K562 (cell line): ENCODE measurements at places on chromosomes 5 and 9.

DNA sequence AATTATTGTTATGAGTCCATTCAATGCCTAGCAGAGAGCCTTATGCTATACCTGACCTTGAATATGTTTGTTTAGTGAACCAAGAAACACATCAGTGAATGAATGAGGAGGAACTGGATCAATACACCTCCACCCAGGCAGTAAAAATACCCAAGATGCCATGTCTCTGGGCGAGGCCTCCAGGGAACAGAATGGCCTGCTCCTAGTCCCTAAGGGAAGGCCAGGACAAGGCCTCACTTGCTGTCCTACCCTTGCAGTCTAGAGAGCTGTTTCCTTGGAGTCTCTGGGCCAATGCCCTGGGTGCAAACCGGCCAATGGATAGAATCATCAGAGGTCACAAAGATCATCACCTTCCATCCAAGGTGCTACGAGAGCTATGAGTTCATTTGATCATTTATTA lies 26.1 kb downstream of the TNIP1 start:
- DNase-seq: no peak

DNA sequence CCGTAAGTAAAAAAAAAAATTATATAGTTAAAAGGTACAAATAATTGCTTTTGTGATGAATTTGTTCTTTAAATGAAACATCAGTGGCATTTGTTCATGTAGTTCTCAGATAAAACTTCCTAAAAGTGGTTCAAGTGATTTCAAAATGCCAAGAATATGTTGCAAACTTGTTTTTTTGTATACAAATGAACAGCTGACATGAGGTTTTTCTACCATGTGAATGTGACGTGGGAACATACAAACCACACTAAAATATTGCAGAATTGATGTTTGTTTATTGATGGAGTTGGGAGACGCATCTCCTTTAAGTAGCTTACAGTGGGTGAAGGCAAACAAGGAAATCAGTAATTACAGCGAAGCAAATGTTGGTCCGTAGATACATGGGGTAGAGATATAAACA lies 16.9 kb downstream of the BASP1 start:
- DNase-seq: no peak

GRCh38 chr5:179121667-179122111 lies 61.5 kb downstream of the ZNF354C start:
- DNase-seq: no peak

GRCh38 chr5:140176031-140176387 lies 1.0 kb downstream of the CYSTM1 start:
- no peak for DNase-seq

DNA sequence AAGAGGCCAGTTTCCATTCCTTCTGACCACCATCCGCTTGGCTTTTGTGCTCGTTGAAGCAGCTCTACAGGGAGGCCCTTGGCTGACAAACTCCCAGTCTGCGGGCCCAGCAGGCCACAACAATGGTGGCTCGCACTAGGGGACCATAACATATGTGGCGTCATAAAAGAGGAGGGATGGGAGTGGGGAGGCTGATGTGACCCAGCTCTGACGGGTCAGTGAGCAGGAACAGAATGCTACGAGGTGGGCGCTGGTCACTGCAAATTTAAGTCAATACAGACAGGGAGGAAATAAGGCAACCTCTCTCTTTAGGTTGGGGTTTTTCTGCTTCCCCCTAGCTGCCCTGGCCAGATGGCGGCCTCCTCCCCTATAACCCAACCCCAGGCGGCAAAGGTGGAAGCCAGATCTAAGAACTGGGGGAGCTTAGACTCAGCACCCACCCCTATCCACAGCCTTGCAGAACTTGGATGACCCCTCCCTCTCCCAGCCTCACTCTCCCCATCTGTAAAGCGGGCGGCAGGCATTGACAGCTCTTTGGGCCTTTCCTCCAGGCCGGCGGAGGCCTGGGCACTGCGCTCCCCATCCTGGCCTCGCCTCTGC lies 778 bp downstream of the FRRS1L start:
- no peak for DNase-seq

GRCh38 chr5:41510176-41510831 lies at the start of gene PLCXD3:
Gene PLCXD3, minus strand, starts transcription at chr5:41510601. Its CDS starts 75 bp downstream, at chr5:41510526.
- DNase-seq: no peak

DNA sequence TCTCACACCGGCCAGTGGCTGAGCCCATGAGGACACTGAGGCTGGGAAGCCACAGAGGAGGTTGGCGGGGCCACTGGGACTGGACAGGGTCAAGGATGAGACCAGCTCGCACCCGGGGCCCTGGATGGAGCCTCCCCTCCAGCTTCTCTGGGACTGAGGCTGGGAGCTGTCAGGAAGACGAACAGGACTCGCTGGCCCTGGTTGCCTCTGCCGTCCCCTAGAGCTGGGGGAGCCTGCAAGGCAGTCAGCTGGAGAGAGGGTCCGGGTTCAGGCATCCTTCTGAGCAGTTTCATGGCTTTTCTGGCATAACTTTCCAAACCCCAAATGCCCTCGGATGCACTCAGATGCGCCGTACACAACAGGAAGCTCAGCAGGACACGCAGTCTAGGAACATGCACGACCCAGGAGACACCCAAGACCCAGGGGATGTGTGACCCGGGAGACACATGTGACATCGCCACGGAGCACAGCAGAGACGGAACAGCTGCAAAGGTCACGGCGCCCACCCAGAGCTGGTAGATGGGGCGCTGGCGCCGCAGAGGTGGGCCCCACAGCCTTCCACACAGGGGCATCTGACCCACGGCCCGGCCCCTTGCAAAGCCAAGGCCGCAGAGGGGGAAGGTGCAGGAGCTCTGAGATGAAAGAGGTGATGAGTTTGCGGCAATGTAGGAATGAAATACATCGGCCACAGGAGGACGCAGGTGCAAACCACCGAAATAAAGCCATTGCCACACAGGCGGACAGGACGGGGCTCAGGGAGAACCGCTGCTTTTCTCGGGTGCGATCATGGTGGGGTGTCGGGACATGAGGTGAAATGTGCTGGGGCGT lies 17.1 kb downstream of the TPPP start:
- no peak for DNase-seq

DNA sequence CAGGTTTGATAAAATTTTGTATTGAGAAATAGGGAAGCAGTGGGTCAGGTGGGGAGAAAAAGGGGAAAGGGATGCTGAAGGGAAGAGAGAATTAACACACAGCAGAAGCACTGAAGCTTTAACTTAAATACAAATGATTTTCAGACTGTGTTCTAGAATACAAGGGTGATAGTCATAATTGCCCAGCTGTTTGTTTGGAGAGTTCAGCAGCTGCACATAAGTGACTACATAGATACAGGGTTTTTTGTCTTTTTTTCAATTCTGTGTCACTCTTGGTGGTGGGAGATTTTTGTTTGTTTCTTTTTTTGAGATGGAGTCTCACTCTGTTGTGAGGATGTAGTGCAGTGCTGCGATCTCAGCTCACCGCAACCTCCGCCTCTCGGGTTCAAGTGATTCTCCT lies 590.4 kb upstream of the SEMA6A start:
- no peak for DNase-seq

GRCh38 chr5:32794086-32794485 lies 83.0 kb downstream of the NPR3 start:
- no peak for DNase-seq

DNA sequence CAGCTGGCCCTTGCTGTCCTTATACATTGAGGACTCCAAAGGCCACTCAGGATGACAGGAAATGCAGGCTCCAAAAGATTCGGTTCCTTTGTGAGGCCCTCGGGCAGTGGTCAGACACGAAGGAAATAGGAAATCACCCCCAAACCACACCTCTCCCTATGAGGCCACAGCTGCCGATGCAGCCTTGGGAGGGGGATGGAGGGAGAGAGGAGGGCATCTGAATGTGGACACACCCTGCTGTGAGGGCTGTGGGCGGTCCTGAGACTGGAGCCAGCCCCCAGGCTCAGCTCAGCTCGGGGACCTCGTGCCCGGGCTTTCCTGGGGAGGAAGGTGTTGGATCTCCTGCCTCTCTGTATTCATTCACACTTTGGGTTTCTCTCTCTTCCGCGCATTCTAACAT lies 2.7 kb upstream of the CLPTM1L start:
- DNase-seq: no peak

- DNase-seq: no peak
Measured at GRCh38 chr5:138366632-138367382, 14.3 kb downstream of the KDM3B start.

DNA sequence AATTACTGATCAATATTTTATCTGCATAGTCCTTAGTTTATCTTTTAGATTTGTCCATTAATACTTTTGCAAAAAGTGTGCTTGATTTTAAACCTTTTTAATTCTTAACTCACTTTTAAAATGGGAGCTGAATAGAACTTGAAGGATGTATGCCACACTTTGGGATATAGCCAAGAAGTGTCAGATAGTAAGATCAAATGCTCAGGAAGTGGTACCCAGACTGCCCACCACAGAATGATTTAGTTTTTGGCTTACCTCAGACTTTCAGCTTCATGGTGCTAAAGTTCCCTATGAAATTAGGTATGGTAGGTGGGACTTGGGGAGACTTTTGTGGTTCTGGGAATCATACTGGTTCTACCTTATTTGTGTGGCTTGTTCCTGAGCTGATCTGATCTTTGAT lies 14.7 kb downstream of the FOCAD start:
- DNase-seq: no peak
